ENCODE measurements at places on chromosomes 12 and 14.

- DNase-seq = no peak
Measured at GRCh38 chr12:14689996-14690395, 6.4 kb downstream of the GUCY2C start.

GRCh38 chr14:96098309-96098998 lies 59.3 kb downstream of the C14orf132 start:
- no peak for DNase-seq

GRCh38 chr12:104886418-104887401 lies 71.4 kb downstream of the SLC41A2 start:
- no peak for DNase-seq

GRCh38 chr12:102059343-102059742 lies 2.4 kb downstream of the WASHC3 start:
- DNase-seq = no peak

DNA sequence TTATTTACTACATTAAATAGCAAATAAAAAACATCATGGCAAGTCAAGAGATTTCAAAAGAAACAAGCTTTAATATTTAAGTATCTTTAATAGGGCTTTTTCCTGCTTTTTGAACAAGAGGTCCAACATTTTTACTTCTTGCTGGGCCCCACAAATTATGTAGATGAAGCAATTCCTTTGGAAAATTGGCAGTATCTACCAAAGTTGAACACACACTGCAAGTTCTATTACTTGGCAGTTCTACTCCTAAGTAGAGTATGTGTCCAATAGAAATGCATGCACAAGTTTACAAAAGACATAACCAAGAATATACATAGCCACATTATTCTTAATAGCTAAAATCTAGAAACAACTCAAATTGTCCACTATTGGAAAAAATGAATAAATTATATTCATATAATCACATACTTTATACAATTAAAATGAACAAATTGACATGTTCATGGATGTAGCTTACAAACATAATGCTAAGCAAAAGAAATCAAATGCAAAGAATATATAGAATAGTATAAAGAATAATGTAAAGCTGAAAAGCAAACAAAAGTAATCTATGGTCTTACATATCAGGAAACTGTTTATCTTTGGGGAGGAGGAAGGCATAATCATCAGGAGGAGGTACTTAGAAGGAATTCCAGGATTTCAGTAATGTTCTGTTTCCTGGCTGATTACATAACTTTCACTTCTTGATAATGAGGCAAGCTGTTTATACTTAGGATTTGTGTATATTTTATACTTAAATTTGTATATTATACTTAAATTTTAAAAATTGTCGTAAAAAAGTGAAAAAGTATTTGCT lies 6.5 kb upstream of the TMBIM4 start:
- no peak for DNase-seq

- DNase-seq = no peak
Measured at GRCh38 chr14:52918486-52918885, 32.4 kb downstream of the FERMT2 start.

- no peak for DNase-seq
Measured at GRCh38 chr14:53793790-53794505, 162.7 kb downstream of the BMP4 start.

DNA sequence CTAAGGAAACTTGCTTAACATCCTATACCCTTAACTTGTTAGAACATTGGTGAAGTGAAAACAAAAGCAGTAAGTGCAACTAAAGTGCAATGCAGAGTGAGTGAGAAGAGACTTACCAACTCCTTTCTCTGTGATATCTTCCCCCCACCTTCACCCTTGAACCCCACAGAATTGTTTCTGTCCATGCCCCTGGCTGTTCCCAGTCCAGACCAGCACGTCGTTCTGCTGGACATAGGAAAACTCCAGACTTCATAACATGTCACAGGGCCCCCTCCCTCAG lies 91.9 kb downstream of the DAD1 start:
- no peak for DNase-seq

DNA sequence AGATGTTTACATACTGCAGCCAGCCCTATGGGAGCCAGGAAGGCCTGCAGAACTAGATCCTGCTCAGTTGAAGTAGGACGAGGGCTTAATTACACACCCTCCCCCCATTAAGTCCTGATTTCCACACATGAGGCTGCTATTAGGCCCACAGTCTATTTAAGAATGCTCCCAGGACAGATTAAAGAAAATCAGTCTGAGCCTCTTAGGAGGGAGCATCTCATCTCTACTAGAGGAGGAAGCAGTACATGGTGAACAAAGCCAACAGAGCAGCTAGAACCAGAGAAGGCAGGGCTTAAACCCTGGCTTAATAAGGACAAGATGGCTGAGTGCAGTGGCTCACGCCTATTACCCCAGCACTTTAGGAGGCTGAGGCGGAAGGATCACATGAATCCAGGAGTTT lies 55.8 kb upstream of the ARHGAP5 start:
- no peak for DNase-seq

- no peak for DNase-seq
Measured at GRCh38 chr14:80844872-80845271, 96.7 kb downstream of the CEP128 start.

- no peak for DNase-seq
Measured at GRCh38 chr14:100841761-100842403, 16.0 kb downstream of the MEG3 start.

GRCh38 chr12:75706786-75707605 lies 195.6 kb upstream of the KRR1 start:
- no peak for DNase-seq

DNA sequence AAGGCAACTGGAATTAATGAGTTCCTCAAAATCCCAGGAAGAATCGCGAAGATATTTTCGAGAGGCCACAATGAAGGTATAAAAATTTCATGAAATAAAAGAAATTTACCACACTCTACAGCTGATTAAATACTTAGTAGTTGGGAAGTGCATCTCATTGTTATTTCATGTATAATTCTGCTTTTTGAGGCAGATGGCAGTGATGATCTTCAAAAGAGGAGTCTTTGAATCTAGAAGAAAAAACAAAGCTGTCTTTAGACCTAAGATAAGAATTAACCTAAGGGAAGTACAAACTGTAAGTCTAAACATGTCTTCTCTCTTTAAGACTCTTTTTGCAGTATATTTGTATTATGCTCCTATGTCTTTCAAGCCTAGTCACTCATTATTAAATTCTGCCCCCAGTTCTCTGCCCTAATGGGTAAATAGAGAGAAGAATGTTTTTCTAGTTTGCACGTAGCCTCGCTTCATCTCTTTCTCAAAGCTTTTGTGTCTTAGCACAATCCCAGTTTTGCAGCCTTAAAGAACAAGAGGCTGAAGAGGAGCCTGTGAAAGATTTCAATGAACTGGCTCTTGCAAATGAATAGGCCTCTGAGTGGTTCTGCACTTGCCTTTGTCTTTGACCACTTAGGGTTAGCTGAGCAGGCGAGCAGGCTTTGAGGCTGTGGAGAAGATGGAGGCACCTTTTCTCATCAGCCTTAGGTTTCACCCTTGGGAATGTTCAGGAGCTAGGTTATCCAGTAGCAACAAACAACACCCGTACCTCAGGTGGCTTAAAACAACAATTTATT lies 32.7 kb downstream of the CFAP54 start:
- no peak for DNase-seq

DNA sequence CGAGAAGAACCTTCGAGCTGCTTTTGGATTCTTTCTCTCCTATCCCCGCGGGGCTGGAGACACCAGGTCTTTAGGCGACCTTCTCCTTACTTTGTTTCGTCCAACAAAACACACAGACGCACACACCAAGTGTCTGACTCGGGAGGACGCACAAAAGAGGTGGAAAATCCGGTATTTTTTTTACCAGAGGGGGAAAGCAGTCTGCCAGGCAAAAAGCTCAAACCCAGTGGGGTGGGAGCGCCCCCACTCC lies 2.1 kb downstream of the SIX4 start:
- DNase-seq = no peak

DNA sequence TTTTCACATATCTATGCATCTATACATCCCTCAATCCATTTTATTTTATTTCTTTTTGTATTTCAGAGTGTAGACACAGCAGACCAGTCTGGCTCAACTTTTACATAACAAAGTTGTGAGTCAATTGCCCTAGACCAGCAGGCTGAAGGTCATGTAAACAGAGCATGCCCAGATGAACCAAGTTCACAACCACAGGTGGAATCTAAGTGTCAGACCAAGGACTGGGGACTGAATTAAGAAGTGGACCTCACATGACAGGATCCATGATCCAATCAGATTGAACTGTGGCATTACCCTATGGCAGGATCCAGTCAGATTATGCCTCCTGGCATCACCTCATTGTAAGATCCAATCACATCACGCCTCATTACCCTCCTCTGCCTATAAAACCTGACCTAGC lies 455.8 kb downstream of the SOX5 start:
- no peak for DNase-seq

GRCh38 chr12:51028126-51028812 lies 2.1 kb upstream of the SLC11A2 start:
- DNase-seq = no peak

- DNase-seq = no peak
Measured at GRCh38 chr12:45351921-45352670, 136.2 kb downstream of the ANO6 start.

GRCh38 chr14:65438266-65438933 lies 25.9 kb downstream of the FUT8 start:
- no peak for DNase-seq

DNA sequence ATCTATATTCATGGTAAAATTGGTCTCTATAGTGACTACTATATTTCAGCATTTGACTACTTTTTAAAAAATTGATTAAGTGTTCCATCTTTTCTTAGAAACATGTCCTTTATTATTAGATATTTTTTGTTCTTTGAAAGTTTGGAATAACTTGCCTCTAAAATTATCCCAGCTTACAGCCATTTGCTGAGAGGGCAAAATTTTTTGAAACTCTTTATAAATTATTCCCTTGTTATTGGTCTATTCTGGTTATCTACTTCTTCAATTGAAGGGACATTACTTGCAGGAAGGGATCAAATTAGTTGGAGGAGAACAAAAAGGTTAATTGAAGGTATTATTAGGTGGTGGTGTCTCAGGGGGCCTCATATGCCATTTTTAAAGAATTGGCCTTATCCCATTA lies 184.1 kb downstream of the TTC6 start:
- no peak for DNase-seq
